Activated CD4-positive, alpha-beta T cell treated with anti-CD3 and anti-CD28 coated beads, Interleukin-2, amount 10 ng/mL, durations not matched to agents 7 days and 5 days (primary cell): ENCODE measurements at places on chromosomes 11 and 22. TPM values are rescaled to one million over a fixed set of nuclear protein-coding genes. Genes with fewer than 3 reads are reported as not detected.

HSPB2 gene
- total RNA-seq: not detected

ST3GAL4 gene
- total RNA-seq: 7.6 TPM

GRCh38 chr11:74683279-74683871 lies 47.9 kb downstream of the CHRDL2 start:
- peaks cover 1% of the 10 kb centered on the region for H3K4me1 ChIP-seq
- no peak overlapping the region for H3K27ac ChIP-seq
- peaks cover 26% of the 10 kb centered on the region for H3K27me3 ChIP-seq
- H3K36me3 ChIP-seq: no peaks in the 10 kb centered on the region
- no peak for DNase-seq

DNA sequence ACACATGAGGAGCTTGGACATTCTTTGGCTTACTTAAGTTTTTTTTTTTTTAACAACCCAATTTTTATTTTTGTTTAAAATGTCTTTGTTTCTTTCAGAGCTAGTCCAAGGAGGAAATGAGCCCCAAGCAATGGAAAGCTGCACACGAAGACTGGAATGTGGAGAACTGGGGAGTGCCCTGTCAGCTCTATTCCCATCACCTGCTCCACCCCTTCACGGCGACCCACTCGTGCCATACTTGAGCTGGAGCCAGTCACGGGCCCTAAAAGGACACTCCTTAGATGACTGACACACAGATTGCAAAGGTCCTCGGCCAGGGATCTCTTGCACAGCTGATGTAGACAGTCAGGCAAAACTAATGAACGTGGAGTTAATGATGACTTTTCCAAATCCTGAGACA lies 10.6 kb upstream of the SLC25A18 start:
- no peak overlapping the region for H3K4me3 ChIP-seq
- DNase-seq: no peak
- H3K4me1 ChIP-seq: no peaks in the 10 kb centered on the region

- no peaks in the 10 kb centered on the region for H3K36me3 ChIP-seq
- no peak overlapping the region for H3K27ac ChIP-seq
- no peaks in the 10 kb centered on the region for H3K27me3 ChIP-seq
- no peak overlapping the region for H3K4me3 ChIP-seq
- no peaks in the 10 kb centered on the region for H3K4me1 ChIP-seq
Measured at GRCh38 chr11:70099578-70100279, 21.6 kb downstream of the ANO1 start.

- no peak overlapping the region for H3K4me3 ChIP-seq
- no peaks in the 10 kb centered on the region for H3K36me3 ChIP-seq
- no peaks in the 10 kb centered on the region for H3K4me1 ChIP-seq
- no peak overlapping the region for H3K27ac ChIP-seq
- no peaks in the 10 kb centered on the region for H3K27me3 ChIP-seq
- no peak for DNase-seq
Measured at GRCh38 chr11:29009426-29009825, 901.2 kb downstream of the METTL15 start.

BTG4 gene
- not detected for total RNA-seq

C11orf87 gene
- not detected for total RNA-seq

PANX2 gene
- 0.10 TPM for total RNA-seq

GRCh38 chr11:10694486-10695239 lies 1.1 kb upstream of the IRAG1 start:
- H3K4me1 ChIP-seq: no peaks in the 10 kb centered on the region
- DNase-seq: no peak
- H3K27me3 ChIP-seq: peaks cover 2% of the 10 kb centered on the region
- no peaks in the 10 kb centered on the region for H3K36me3 ChIP-seq
- no peak overlapping the region for H3K4me3 ChIP-seq

DNA sequence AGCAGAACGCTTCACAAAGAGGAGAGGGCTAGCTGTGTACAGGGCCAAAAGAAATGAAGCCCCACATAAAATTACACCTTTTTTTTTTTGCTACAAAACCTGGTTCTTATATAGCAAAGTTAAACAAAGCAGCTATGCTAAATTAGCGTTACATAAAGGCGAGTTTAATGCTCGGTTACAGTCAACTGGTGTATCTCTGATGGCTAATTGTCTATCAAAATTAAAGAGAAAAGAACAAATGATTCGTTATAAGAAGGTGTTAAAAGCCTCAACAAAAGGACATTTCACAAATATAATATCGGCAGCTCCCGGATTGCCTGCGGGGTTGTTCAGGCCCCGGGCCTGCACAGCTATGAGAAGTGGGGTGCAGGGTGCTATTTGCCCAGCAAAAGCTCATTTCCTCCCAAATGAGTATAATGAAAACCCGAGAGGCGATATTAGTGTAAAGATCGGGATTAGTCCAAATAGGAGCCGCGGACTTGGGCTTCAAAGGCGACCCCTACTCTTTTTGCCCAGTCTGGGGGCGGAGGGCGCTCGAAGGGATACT lies 13.3 kb upstream of the PAX6 start:
- peaks cover 10% of the 10 kb centered on the region for H3K4me1 ChIP-seq
- no peak for DNase-seq
- H3K27ac ChIP-seq: no peak overlapping the region
- peaks cover 7% of the 10 kb centered on the region for H3K36me3 ChIP-seq
- peaks cover 84% of the 10 kb centered on the region for H3K27me3 ChIP-seq

GRCh38 chr11:30859669-30860068 lies 273.5 kb upstream of the MPPED2 start:
- no peak overlapping the region for H3K27ac ChIP-seq
- H3K27me3 ChIP-seq: no peaks in the 10 kb centered on the region
- no peak for DNase-seq
- H3K4me3 ChIP-seq: no peak overlapping the region

- no peak for DNase-seq
- H3K36me3 ChIP-seq: no peaks in the 10 kb centered on the region
- H3K27me3 ChIP-seq: no peaks in the 10 kb centered on the region
- H3K4me1 ChIP-seq: no peaks in the 10 kb centered on the region
Measured at GRCh38 chr11:125083312-125084056, 20.4 kb downstream of the SLC37A2 start.

DNA sequence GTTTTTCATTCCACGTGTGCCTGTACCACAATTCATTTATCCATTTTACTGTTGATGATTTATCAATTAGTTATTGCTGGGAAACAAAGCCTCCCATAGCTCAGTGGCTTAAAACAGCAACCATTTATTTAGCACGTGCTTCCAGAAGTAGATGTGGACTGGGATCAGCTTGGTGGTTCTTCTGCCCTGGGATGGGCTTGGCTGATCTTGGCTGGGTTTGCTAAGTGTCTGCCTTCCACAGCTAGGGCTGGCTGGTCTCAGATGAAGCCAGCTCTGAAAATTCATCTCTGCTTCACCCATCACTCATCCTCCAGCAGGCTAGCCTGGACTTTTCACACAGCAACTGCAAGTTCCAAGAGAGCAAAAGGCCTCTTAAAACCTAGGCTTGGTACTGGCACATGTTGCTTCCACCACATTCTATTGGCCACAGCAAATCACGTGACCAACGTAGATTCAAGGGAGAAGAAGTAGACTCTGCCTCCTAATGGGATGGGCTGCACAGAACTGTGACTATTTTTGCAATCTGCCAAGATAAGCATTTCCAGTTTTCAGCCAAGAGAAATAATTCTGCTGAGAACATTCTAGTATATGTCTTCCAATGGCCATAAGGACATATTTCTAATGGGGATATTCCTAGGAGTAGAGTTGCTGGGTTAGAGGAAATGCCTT lies 124.9 kb downstream of the MN1 start:
- no peak for DNase-seq
- no peaks in the 10 kb centered on the region for H3K36me3 ChIP-seq
- H3K27me3 ChIP-seq: peaks cover 3% of the 10 kb centered on the region
- no peaks in the 10 kb centered on the region for H3K4me1 ChIP-seq

CAPN5 gene
- total RNA-seq: 0.81 TPM

DNA sequence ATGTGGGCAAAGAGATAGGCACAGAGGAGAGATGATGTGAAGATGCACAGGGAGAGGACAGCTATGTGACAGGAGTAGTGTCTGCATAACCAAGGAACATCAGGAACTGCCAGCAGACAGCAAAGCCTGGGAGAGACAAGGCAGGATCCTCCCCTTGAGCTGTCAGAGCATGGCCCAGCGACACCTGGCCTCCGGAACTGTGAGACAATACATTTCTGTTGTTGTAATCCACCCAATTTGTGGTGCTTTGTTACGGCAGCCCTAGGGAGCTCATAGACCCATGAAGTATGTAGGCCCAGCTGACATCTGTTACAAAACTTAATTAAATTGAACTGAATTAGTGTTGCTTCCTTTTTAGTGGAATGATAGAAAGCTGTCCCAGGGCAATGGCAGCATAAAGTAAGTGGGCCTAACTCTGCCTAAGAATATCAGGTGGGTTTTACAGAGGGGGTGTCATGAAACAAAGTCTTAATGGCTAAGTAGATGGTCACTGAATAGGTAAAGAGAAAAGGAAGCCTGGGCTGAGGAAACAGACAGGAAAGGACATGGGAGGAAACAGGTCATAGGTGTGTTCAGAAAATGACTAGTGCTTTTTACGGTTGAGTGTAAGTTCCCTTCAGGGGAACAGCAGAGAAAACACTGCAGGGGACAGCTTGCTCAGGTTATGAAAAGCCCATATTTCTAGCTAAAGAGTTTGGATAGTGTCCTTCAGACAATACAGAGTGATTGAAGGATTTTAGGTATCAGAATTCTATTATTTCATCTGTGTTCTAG lies 24.8 kb downstream of the RASSF10 start:
- no peak overlapping the region for H3K4me3 ChIP-seq
- peaks cover 18% of the 10 kb centered on the region for H3K27me3 ChIP-seq
- H3K27ac ChIP-seq: no peak overlapping the region
- no peak for DNase-seq

GRCh38 chr11:101429703-101430540 lies 153.9 kb downstream of the TRPC6 start:
- H3K27ac ChIP-seq: no peak overlapping the region
- no peaks in the 10 kb centered on the region for H3K36me3 ChIP-seq
- H3K4me3 ChIP-seq: no peak overlapping the region

ARFGAP2 gene
- 103 TPM for total RNA-seq

DNA sequence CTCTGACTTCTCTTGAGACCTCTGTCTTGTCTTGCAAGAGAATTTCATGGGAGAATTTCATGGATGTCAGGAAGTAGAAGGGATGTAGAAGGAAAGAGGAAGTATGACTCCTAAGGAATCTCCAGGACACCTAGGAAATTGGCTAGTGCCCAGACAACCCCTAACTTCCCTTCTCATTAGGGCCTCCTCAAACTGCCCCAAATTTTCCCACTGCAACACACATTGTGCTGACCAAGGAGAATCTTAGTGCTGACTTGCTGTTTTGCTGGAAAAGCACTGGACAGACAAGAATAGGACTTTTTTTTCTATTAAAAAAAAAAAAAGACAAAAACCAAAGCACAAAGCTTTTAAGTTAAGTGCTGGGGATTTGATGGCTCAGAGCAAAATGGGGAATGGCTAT lies 236.1 kb upstream of the CADM1 start:
- DNase-seq: no peak
- no peaks in the 10 kb centered on the region for H3K4me1 ChIP-seq
- no peak overlapping the region for H3K27ac ChIP-seq

DNA sequence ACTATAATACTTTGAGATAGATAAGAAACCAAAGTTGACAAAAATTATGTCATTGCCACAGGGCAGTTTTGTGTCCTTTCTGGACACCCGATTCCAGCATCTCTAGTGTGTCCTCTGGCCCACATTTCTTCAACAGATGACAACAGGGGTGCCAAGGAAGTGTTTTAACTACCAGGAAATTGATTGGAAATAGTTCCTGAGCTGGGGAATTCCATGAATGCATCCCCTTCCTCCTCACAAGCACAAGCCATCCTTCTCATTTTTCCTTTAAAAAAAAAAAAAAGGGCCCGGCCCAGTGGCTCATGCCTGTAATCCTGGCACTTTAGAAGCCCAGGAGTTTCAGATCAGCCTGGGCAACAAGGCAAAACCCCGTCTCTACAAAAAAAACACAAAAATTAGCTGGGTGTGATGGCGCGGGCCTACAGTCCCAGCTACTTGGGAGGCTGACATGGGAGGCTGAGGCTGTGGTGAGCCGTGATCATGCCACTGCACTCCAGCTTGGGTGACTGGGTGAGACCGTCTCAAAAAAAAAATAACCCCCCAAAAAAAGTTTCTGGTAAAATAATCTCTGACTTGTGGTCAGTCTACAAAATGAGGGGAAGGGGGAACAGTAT lies 797 bp upstream of the B3GAT3 start:
- H3K4me3 ChIP-seq: peak overlapping the region; percentile 85
- peak overlapping the region; percentile 96 for H3K27ac ChIP-seq
- H3K36me3 ChIP-seq: peaks cover 41% of the 10 kb centered on the region
- DNase-seq: no peak
- no peaks in the 10 kb centered on the region for H3K27me3 ChIP-seq

DNA sequence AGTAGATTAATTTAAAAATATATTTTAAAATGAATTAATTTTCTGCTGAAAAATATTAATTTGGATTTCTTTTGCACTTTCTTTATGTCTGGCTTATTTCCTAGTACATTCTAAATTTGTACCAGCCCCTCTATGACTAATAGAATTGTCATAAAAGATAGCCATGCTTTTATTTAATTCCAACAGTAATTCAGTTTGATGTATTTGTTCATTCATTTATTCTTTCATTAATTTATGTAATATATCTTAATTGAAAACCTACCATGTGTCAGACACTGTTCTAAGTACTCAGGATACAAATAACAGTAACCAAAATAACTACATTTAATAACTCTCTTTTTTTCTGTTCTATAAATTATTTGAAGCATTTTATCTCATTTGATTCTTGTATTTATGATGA lies 264.0 kb upstream of the CCDC179 start:
- no peaks in the 10 kb centered on the region for H3K4me1 ChIP-seq
- no peak overlapping the region for H3K4me3 ChIP-seq
- H3K36me3 ChIP-seq: no peaks in the 10 kb centered on the region
- no peak overlapping the region for H3K27ac ChIP-seq

- DNase-seq: no peak
- H3K27me3 ChIP-seq: no peaks in the 10 kb centered on the region
- H3K36me3 ChIP-seq: no peaks in the 10 kb centered on the region
- no peaks in the 10 kb centered on the region for H3K4me1 ChIP-seq
- no peak overlapping the region for H3K4me3 ChIP-seq
Measured at GRCh38 chr11:41519696-41520095, 60.2 kb upstream of the LRRC4C start.

GRCh38 chr11:26162291-26162690 lies 169.6 kb upstream of the ANO3 start:
- H3K4me1 ChIP-seq: no peaks in the 10 kb centered on the region
- no peaks in the 10 kb centered on the region for H3K27me3 ChIP-seq
- H3K36me3 ChIP-seq: no peaks in the 10 kb centered on the region

- H3K4me1 ChIP-seq: peaks cover 19% of the 10 kb centered on the region
- H3K27me3 ChIP-seq: no peaks in the 10 kb centered on the region
- peaks cover 15% of the 10 kb centered on the region for H3K36me3 ChIP-seq
- H3K27ac ChIP-seq: no peak overlapping the region
- H3K4me3 ChIP-seq: no peak overlapping the region
- no peak for DNase-seq
Measured at GRCh38 chr22:45418056-45418769, 4.7 kb downstream of the RIBC2 start.

- peak overlapping the region; percentile 63 for H3K27ac ChIP-seq
- no peak overlapping the region for H3K4me3 ChIP-seq
- peaks cover 16% of the 10 kb centered on the region for H3K27me3 ChIP-seq
- DNase-seq: no peak
- H3K4me1 ChIP-seq: peaks cover 9% of the 10 kb centered on the region
- H3K36me3 ChIP-seq: no peaks in the 10 kb centered on the region
Measured at GRCh38 chr11:57432149-57432561, 5.2 kb upstream of the SLC43A3 start.

SLC5A1 gene
- not detected for total RNA-seq

- no peak overlapping the region for H3K4me3 ChIP-seq
- no peaks in the 10 kb centered on the region for H3K27me3 ChIP-seq
- no peak for DNase-seq
- H3K27ac ChIP-seq: no peak overlapping the region
- no peaks in the 10 kb centered on the region for H3K36me3 ChIP-seq
Measured at GRCh38 chr22:45444168-45444567, 30.7 kb downstream of the RIBC2 start.

TRIM48 gene
- total RNA-seq: not detected

BMAL1 gene
- 36.9 TPM for total RNA-seq
